Activated T-cell treated with anti-CD3 and anti-CD28 coated beads, Interleukin-2, amount 50 U/mL, for 1 hour (primary cell): ENCODE measurements at places on chromosomes 2 and 18.

DNA sequence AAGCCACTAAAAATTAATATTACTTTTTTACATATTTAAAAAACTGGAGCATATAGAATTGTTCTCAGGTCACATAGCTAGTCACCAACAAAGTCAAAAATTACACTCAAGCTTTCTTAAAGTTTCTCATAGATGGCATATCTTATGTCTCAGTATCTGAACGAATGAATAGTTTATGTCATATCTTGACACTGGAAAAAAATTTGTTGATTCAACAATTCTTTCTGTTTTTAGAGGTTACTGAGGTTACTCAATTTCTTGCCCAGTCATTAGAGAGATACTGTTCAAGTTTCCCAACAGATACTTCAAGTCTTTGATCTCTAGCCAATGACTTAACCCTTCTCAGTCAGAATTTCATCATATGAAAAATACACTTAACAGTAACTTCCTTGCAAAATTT is 113.1 kb upstream of the XIRP2 start:
- DNase-seq = no peak

- no peak for DNase-seq
Observed at GRCh38 chr2:22600999-22601398, 784.0 kb upstream of the KLHL29 start.

DNA sequence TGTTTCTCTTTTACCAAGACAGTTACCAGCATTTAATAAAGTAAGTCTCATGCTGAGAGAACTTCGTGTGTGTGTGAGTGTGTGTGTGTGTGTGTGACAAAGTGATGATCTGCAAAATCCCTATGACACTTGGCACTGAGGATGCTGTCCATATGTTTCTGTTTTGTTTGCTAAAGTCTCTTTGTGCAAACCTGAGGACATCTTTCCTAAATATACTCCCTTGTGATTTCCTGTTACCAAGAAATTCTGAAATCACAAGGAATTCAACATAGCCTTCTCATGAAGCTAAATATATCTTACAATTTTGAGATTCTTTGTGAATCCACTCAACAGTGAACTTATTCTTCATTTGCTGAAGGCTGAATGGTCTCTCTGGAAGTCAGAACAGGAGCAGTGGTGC is 1359.7 kb upstream of the NRXN1 start:
- DNase-seq = no peak

GRCh38 chr2:78070693-78071092 is 548.5 kb upstream of the LRRTM4 start:
- no peak for DNase-seq

- no peak for DNase-seq
Observed at GRCh38 chr2:9565436-9566153, 10.0 kb upstream of the ADAM17 start.

- DNase-seq = no peak
Observed at GRCh38 chr2:150030436-150031190, 443.0 kb upstream of the MMADHC start.

DNA sequence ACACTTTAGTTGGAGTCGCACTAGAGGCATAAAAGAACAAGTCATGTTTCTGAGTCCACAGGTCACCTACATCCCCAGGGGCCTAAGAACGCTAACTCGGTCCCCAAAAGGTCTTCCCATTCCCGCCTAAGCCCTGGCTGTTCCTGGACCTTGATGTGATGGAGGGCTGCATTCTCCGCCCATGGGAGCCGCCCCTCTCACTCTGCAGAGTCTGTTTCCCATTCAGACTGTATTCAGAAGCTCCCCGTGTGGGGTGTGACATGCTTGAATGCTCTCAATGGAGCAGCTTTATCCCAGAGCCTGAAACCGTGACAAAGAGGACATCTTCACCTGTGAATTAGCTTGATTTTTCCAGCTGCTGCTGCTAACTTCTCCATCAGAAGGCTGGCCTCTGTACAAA is 319.0 kb upstream of the KLHL29 start:
- no peak for DNase-seq

- no peak for DNase-seq
Observed at GRCh38 chr18:57995331-57995730, 48.7 kb upstream of the NEDD4L start.

- DNase-seq = no peak
Observed at GRCh38 chr2:86366651-86367498, 29.4 kb upstream of the REEP1 start.
